Stimulated activated CD8-positive, alpha-beta memory T cell treated with anti-CD3 and anti-CD28 coated beads, Interleukin-7, amount 100 ng/mL, for 24 hours (primary cell): ENCODE measurements at places on chromosomes 5 and 9.

- no peak for DNase-seq
Measured at GRCh38 chr9:26863074-26863473, 29.5 kb downstream of the CAAP1 start.

GRCh38 chr9:101047848-101048397 is 19.4 kb downstream of the PLPPR1 start:
- DNase-seq = no peak

GRCh38 chr9:135939351-135940265 is 21.6 kb downstream of the UBAC1 start:
- DNase-seq = peak; percentile 23

- no peak for DNase-seq
Measured at GRCh38 chr9:91354881-91355280, 6.8 kb downstream of the AUH start.

GRCh38 chr5:175321927-175322532 is 122.0 kb downstream of the DRD1 start:
- no peak for DNase-seq

GRCh38 chr5:168005093-168005492 is 286.4 kb upstream of the WWC1 start:
- no peak for DNase-seq

GRCh38 chr9:94010980-94011533 is 55.9 kb upstream of the BARX1 start:
- DNase-seq = no peak

DNA sequence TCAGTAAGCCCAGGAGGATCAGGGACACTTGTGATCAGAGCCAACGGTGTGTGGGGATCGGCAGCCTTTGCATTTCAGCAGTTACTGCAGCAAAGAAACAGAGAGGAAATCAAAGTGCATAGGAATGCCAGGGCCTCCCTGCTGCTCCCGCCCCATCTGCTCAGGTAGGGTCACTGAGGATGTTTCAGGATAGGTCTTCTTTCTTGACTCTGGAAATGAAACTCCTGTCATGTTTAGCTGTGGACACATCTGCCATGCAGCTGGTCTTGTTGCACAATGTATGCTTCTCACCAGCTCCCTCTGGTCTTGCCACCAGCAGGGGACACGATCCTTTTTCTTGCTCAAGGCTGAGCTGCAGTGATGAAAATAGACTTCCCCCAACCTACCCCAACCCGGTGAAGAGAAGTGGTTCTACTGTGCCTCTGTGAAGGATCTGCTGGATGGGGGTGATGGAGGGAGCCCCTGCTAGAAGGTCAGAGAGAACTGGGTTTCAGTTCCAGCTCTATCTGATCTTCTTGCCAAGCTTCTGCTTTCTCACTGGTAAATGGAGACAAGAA is 185.2 kb upstream of the KLF4 start:
- no peak for DNase-seq

DNA sequence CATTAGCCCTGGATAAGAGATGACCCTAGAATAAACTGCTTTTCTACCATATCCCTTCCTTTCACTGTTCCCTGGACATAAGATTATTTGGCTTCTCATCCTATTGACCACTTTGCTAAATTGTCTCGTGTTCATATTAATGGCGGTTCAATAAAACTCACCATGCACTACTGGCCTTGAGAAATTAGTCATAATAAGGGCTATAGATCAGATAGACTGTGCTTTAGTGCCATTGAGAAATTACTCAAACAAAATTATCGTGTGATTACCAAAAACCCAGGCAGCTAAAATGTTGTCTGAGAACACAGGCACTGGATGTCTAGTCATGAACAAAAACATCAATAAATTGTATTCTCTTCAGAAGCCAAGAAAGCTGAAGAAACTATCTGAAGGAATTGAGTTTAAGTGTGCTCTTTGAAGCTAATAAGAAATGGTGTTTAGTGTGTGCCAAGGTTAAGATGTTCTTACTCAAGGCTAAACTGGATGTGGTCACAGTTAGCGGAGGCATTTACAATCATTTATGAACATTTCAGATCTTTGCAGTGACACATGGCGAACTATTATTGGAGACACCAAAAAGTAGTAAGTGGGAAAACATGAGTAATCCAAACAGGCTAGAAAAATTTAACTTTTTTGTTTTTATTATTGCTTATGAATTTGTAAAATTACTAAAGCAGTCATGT is 460.4 kb upstream of the RORB start:
- no peak for DNase-seq

- DNase-seq = no peak
Measured at GRCh38 chr9:137758067-137758466, 119.5 kb upstream of the CACNA1B start.

GRCh38 chr9:4027606-4028005 is 272.3 kb downstream of the GLIS3 start:
- DNase-seq = no peak

DNA sequence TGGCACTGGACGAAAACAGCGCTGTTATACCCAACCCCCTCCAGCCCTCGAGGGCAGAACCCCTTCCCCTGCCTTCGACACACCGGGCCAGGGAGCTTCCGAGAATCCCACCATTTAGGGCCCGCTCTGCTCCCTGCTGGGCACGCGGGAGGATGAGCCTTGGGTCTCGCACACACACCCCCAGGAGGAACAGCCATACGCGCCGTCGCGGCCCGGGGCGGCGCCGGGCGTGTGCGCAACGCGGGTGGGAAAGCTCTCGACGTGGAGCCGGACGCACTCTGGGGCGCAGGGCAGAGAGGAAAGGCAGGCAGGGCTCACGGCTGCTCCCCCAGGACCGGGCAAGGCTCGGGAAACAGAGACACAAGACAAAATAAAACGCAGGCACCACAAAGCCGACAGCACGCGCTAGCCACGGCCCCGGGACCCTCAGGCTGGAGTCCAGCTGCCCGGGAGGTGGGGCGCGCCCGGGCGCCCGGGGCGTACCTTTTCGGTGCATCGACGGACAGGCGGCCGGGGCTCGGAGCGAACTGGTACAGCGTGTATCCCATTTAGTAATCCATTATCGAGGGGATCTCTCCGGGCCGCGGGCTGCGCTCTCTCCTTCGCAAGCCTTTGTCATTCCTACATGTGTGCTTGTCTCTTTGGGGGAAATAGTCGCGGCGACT is 789 bp downstream of the SEMA6A start:
- DNase-seq = no peak

- DNase-seq = no peak
Measured at GRCh38 chr5:155728146-155728856, 598.7 kb upstream of the SGCD start.

DNA sequence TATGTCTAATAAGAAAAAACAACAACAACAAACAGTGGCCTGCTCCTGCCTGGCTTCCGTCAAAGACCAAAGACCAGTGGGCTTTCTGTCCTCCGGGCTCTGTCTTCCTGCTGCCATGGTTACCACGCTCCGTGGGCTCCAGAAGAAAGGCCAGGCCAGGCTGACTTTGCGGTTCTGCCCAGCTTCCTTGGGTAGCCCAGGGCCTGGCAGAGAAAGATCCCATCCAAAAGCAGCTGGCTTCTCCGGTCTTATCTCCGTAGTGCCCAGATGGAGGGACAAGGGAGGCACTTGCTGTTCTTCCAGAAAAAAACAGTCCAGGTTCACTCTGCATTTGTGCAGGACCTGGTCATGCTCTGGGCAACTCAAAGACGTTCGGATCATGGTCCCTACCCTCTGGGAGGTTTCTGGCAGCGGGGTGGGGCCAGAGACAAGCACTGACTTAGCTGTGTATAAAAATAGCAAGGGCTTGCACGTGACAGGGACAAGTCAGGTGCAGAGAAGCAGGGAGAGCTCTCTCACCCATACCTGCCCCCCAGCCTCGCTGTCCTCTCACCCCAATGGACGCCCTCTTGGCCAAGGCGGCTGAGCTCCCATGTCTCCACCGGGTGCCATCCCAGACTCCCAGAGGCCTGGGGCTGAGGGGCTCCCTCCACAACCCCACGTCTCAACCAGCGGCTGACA is 212.2 kb downstream of the C9orf50 start:
- DNase-seq = no peak

GRCh38 chr5:139924294-139925215 is 118.5 kb downstream of the NRG2 start:
- DNase-seq = no peak

DNA sequence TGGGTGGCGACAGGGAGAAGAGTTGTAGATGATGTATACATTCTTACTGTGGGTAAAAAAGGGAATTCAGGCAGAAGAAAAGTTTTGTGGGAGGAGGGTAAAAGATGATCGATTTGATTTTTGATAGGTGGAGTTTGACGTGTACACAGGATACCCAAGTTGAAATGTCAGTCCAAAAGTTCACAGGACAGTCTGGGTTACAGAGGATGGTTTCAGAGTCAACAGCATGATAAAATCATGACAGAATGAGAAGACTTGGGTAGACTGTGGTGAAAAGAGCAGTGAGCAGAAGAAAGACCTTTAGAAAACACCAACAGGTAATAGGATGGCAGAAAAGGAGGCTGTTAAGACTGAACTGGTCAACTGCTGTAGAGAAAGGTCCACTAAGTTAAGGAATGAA is 72.2 kb upstream of the FRRS1L start:
- DNase-seq = no peak

GRCh38 chr5:107687404-107687803 is 16.7 kb upstream of the EFNA5 start:
- no peak for DNase-seq

GRCh38 chr9:35847792-35848572 is 19.0 kb downstream of the TMEM8B start:
- DNase-seq = no peak

DNA sequence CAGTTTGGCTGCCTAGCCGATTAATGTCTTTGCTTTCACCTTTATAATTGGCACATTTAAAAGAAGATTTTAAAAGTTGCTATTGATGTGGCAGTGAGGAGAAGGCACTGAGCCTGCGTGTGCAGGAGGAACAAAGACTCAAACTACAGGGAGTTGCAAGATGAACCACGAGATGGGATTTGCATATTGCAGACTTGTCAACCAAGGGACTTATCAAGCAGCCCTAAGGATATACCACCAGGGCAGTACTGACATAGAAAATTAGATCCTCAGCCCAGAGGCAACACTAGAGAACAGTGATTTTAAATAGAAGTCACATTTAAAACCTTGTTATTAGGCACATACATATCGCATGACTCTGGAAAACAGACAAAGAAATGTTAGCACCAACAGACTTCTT is 342.6 kb downstream of the GLIS3 start:
- no peak for DNase-seq

DNA sequence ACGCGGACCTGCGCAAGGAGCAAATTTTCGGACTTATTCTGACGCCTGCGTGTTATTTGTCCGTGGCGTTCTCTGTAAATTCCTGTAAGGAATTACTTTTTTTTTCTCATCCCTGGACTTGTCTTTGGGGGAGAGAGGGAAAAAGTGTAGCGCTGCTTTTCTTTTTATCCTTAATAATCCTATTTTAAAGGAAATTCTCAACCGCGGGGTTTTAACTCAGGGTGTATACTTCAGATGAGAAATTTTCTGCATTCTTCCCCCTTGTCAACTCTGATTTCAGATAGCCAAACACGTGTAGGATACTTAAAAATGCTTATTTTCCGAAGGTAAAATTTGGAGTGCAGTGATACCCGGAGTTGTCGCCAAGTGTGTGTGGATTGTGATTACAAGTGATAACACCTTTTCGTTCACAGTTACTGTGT is 853 bp downstream of the DCP2 start:
- DNase-seq = no peak

- DNase-seq = no peak
Measured at GRCh38 chr5:173716058-173716682, 99.7 kb upstream of the BOD1 start.

DNA sequence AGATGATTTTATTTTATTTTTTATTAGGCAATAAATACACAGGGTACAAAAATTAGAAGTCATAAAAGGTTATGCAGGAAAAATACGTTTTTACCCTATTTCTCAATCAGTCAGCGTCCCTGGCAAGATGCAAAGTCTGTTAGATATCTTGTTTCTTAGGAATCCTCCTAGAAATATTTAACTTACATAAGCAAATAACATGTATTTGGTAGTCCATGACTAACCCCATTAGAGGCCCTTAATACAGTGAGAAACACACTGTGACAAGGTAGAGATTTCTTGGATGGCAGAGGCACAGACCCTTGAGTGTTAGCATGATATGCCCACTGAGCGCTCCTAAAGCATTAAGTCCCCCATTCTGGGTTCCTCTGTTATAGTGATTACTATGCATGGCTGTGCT is 121.2 kb upstream of the ADAMTSL1 start:
- DNase-seq = no peak

DNA sequence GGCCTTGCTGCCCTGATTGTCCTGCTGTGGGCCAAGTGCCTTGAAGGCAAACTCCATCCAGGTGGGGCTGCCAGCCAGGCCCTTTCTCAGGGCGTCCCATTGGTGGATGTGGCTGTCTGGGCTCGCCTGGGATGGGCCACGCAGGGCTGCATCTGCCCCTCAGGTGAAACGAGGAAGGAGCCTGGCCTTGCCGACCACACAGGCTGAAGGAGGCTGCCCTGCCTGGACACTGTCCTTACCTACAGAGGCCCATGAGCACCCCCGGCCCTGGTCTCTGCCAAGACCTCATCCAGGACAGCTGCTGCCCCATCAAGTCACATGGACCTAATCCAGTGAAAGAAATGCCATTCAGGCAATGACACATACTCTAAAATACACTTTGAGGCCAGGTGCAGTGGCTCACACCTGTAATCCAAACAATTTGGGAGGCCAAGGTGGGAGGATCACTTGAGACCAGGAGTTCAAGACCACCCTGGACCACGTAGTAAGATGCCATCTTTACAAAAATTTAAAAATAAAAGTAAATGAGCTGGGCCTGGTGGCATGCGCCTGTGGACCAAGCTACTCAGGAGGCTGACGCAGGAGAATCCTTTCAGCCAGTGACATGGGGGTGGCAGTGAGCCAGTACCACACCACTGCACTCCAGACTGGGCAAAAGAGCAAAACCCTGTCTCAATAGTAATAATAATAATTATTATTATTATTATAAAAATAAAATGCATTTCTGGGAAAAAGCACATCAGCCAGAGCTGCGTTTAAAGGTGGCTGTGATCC is 33.9 kb downstream of the PNPLA7 start:
- no peak for DNase-seq

DNA sequence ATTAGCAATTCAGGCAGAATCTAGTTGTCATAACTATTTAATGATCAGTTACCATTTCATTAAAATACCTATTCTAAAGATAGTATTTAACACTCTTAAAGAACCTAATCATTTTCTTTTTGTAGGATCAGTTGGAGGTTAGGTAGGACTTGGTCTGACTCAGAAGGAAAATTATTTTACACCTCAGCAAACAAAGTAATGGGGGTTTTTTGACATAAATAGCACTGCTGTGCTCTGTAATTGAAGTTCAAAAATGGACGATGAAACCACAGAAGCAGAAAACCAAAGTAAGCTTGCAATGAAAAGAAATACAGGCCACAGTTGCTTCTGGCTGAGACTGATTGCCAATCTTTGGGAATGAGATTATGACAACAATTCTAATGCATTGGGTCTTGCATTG is 187.0 kb upstream of the TRPM3 start:
- no peak for DNase-seq

GRCh38 chr5:172533399-172534228 is 79.3 kb upstream of the SH3PXD2B start:
- DNase-seq = no peak

GRCh38 chr5:123262216-123262823 is 160.9 kb downstream of the CEP120 start:
- no peak for DNase-seq
